Cerebellar nuclear complex (tissue), 1 donor: ENCODE measurements at places on chromosomes 4 and X.

DNA sequence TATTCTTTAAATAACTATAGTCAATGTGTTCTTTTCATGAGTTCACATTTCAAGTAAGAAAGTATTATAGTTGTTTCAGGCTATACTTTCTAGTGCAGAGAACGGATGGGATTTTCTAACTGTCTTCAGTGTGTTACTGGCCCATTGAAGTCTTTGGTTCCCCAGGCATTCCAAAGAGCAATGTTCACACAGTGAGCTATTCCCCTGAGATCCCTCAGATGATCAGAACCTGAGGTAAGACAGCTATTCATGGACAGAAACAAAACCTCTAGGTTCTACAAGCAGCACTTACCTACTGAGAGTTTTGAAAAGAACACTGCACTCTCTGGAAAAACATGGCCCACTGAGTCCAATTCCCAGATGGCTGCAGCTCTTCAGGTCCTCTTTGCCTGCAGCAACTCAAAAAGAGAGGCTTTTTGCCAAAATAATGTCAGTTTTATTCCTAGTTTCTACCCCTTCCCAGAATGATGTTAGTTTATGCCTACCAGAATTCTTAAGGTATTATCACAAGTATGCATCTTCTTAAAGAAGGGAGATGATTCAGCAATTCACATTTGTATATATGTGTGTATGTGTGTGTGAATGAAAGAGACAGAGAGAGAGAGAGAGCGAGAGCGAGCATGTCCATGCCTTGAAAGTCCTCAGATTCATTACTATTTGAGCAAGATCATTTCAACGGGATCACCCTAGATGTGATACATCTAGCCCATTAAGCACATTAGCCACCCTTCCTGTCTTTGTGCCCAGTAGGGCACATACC lies 146.1 kb downstream of the PDHA2 start:
- no peak for DNase-seq

DNA sequence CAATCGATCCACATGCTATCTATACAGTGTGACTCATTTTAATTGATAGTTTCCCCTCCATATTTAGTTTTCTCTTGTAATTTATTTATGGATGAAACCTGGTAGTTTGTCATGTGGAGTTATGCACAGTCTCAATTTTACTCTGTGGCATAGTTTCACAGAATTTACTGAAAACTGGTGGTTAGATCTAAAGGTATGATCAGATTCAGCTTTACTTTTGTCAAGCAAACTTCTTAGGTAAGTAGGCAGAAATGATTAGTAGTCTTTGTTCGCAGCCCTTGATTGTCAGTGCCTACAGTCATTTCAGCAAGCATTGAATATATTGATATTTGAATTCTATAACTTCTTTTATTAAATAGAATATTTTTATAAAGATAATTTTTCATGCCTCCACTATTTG lies 2.5 kb downstream of the ADD1 start:
- DNase-seq = no peak

GRCh38 chr4:25807102-25807728 lies 55.6 kb downstream of the SEL1L3 start:
- peak; percentile 30 for DNase-seq

GRCh38 chrX:88425739-88426138 lies 321.3 kb upstream of the CPXCR1 start:
- no peak for DNase-seq

DNA sequence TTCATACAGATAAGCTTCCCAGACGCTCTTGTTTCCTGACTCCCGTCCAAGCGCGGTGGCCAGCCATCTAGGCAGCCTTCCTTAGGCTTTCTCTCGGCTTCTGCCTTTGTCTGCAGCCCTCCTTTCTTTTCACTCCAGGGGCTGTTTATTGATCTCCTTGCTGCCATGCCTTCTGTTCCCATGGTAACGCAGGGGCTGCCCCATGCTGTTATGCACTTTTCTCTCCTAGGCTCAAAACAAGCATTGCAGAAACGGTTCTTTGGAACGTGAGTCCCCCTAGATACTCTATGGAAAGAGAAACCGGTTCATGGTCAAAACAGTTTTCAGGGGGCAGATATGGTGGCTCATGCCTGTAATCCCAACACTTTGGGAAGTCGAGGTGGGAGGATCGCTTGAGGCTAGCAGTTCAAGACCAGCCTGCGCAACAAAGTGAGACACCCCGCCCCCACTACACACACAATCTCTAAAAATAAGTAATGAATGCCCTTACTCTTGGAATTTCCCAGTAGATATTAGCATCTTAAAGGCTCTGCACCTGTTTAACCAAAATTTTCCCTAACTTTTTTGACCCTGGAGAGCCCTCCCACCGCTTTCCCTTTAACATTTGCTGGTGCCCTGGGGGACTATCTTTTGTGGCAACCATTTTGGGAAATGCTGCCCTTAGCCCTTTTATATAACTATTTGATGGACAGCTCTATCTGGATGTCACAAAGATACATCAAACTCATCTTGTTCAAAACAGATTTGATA lies 53.9 kb upstream of the ZNF157 start:
- no peak for DNase-seq

- no peak for DNase-seq
Measured at GRCh38 chr4:125765941-125766340, 451.2 kb downstream of the FAT4 start.

- no peak for DNase-seq
Measured at GRCh38 chr4:10421344-10422055, 35.7 kb downstream of the ZNF518B start.

- DNase-seq = no peak
Measured at GRCh38 chrX:13013363-13014110, 30.9 kb downstream of the FAM9C start.

DNA sequence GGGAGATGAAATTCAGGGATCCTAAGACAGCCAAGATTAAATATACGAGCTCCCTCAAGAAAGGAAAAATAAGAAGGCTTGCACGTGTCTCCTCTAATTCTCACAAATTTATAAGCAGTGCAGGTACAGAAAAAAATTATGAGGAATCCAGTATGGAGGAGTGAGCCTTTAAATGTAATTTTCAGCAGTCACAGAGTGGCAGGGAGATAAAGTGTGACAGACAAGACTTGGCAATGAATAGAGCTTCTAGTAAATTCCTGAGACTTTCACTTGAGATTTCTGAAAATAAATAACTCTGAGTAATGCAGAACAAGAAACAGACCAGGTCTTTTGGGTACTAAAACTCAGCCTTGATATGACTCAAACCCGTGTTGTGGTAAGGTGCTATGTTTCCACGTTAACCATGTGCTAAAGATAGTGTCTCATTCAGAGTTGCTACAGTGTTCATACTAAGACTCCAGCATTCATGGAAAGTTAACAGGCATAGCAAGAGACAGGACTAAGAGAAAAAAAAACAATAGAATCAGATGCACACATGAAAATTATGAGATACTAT lies 119.8 kb downstream of the SPOCK3 start:
- DNase-seq = no peak

GRCh38 chrX:16223385-16223784 lies 56.1 kb downstream of the MAGEB17 start:
- DNase-seq = no peak

- DNase-seq = no peak
Measured at GRCh38 chr4:26207631-26208030, 113.2 kb upstream of the RBPJ start.

- no peak for DNase-seq
Measured at GRCh38 chrX:320126-320783, 1.7 kb upstream of the GTPBP6 start.

GRCh38 chr4:3644849-3645627 lies 112.8 kb upstream of the LRPAP1 start:
- no peak for DNase-seq

DNA sequence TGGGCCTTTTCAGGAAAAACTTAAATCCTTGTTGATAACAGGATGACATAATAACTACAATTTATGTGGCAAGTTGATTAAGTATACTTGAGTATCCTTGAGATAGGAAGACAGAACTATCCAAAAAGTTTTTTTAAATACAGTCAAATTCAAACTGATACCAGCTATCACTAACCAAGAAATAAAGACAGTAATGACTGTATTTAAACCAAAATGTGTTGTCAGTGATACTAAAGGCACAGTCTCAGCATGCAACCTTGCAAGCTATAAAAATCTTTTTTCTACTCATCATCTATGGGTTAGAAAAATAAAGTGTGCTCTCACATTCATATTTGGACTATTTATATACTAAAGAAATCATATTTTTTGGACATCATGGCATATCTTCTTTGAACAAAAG lies 64.7 kb downstream of the PAPSS1 start:
- DNase-seq = no peak

DNA sequence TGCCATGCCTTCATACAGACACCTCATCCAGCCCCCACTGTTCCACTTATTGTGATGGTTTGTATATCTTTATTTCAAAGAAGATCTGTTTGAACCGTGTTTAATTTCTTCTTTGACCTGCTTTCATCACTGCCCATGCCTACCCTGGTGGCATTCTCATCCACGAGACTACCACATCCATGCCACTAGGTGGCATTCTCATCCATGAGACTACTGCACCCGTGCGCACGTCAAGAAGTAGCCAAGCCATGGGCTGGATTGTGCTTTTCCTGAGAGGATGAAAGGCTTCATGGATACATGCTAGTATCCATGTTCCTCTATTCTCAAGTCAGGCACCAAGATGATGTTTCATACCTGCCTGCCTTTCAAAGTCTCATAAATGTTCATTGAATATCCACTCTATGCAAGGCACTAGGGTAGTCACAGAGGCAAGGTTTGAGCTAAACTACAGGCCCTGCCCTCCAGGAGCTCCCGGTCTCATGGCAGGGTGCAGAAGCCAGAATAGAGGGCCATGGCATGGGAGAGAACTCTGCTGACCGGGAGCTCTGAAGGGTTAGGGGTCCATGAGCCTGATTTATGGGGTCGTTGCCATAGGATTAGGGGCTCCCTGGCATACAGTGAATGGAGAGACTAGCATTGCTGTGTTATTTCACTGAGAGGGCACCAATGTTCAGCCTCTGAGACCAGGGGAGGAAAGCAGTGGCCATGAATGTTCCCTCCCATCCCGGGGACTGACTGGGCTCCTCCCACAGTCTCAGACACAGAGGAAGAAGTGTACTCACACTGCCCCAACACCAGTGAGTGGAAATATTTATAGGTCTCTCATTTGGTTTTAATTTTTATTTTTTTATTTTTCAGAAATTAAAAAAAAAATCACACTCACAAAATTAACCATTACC lies 24.8 kb upstream of the EOLA2 start:
- no peak for DNase-seq

DNA sequence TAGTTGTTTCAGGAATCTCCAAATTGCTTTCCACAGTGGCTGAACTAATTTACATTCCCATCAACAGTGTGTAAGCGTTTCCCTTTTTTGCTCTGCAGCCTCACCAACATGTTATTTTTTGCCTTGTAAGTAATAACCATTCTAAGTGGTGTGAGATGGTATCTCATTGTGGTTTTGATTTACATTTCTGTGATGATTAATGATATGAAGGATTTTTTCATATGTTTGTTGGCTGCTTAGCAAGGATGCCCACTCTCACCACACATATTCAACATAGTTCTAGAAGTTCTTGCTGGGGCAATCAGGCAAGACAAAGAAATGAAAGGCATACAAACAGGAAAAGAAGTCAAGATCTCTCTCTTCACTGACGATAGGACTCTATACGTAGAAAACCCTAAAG lies 472.4 kb downstream of the ZNF674 start:
- DNase-seq = no peak
